ENCODE measurements at places on chromosomes 1 and 21.

DNA sequence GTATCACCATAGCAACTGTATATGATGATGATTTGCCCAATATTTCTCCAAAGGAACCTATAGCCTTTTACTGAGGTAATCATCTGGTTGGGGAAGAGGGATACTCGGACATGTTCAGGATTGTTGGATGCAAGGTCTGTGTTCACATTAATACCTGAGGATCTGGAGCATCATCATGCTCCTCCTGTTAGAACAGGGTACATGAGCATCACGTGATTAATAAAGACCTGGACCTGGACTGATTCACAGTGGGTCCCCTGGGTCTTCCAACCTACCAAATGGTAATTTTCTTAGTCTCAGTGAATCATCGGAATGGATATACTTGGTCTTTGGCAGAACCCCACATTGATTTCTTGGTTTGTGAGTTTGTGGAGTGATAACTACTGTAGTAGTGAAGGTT lies 45.6 kb upstream of the ZBTB18 start:
- DNase-seq: no peak

GRCh38 chr1:209445576-209445975 lies 137.9 kb upstream of the CAMK1G start:
- DNase-seq: no peak

GRCh38 chr1:217136895-217137205 lies 413.6 kb upstream of the ESRRG start:
- no peak for DNase-seq

DNA sequence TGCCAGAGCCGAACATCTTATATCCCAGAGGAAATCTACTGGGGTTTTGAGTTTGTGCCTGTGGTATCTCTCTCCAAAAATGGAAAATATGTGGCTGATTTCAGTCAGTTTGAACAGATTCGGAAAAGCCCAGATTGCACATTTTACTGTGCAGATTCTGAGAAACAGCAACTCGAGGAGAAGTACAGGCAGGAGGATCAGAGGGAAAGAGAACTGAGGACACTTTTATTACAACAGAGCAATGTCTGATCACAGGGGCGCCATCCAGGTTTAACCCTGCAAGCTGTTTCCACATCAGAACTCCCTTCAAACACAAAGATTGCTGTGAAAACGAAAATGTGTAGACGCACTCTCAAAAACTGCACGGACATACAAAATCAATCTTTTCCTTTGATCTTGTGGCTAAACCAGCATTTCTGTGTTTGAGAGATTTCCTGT lies 43.4 kb downstream of the KCNJ15 start:
- no peak for DNase-seq

DNA sequence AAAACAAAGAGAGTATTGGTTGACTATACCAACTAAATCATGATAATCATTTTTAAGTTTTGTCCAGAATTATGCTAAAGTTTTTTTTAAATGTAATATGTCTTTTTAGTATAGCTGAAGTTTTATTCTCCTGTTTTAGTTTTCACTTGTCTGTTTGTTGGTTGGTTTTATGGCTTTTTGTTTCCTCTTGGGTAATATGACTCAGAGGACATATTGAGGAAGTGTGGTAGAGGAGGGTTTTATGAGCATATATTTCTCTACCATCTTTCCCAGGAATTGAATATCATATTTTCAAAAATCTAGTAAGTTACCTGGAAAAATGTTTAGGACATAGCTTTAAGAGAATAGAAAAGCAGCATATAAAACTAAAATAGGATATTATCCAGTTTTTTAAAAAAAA lies 68.6 kb upstream of the MCOLN3 start:
- DNase-seq: no peak

- DNase-seq: no peak
These were observed 25.6 kb downstream of the IRF2BP2 start for GRCh38 chr1:234584420-234584805.

DNA sequence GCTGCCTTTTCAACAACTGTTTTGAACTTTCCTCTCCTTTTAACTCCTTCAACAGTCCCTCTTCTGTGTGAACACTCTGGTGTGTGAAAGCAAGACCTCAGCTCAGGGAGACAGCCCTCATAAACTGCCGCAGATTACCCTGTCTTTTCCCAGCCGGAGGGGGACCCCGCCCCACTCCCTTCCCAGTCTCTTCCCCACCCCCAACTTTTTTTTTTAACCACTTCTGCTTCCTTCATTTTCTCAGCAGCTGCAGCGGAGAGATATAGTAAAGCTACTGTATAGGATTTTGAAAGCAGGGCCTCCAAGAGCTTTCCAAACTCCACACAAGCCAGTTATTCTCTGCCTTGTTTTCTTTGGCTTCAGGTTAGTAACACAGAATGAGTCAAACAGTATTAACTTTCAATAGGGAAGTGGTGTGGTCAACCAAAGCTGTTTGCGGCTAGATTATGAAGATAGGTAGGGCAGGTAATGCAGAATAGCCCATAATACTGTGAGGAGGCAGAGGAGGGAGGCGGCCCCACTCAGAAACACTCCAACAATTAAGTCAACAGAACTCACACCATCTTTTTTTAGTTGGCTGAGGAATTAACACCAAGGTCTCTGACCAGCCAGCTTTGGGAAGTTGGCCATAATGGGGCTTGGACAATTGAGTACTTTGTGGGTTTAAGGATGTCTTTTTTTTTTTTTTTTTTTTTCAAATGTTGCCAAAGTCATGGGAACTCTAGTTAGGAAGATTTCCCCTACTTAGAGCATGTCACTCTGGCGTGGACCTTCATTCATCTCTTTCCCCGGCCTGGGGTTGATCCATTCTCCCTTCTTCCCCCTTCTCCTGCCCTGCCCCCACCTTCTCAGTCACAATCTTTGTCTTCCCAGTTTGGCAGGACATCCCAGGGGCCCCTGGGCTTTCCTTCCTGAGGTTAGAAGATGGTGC lies 177.0 kb downstream of the CLIC6 start:
- DNase-seq: no peak

GRCh38 chr1:60126723-60127122 lies 53.2 kb upstream of the C1orf87 start:
- no peak for DNase-seq

GRCh38 chr1:11051781-11052511 lies 4.9 kb upstream of the MASP2 start:
- DNase-seq: no peak

- DNase-seq: no peak
These were observed 53.2 kb upstream of the MRPS6 start for GRCh38 chr21:34020005-34020847.

DNA sequence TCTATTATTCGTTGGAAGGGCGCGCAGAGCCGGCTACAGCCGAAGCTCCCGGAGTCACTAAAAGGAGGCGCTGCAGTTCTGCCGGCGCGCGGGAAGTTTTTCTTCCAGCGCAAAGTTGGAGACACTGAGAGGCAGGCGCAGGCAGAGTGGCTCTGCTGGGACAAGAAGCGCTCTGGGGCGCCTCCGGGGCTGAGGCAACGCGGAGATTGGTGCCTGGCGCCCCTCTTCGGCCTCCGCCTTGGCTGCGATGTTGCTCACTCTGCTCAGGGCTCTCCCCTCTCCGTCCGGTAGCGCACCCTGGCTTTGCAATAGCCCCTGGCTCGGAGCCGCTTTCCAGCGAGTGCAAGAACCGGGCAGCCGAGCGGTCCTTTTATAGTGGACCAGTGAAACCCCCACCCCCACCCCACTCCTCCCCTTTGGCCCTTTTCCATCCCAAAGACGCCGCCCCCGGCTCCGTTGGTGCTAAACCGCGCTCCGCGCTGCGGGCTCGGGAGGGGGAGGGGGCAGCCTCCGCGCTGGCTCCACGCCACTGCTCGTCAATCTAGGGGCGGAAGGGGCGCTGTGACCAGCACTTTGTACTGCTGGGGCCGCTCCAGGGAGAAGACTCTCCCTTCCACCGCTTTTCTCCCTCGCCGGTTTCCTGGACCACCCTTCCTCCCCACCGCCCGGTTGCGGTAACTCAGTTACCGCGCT lies at the start of gene ADAMTS1:
TSS of gene ADAMTS1 (minus strand) at position 344 of the 693 bp plus-strand sequence. CDS start 455 bp downstream, outside the sequence.
- no peak for DNase-seq

- no peak for DNase-seq
These were observed 659 bp downstream of the AGO1 start for GRCh38 chr1:35883635-35884101.
